ENCODE measurements at places on chromosomes 2 and 18. TPM values are rescaled to one million over a fixed set of nuclear protein-coding genes. Genes with fewer than 3 reads are reported as not detected.

Gene DSG3
- not detected for total RNA-seq

Gene FIGLA
- not detected for total RNA-seq

Gene ABCB11
- 0.06 TPM for total RNA-seq

Gene LHCGR
- total RNA-seq, result 1.7 TPM

Gene ACOXL
- not detected for total RNA-seq

Gene CHRNG
- not detected for total RNA-seq

Gene DNER
- 1.3 TPM for total RNA-seq

Gene ID2
- total RNA-seq, result 169 TPM

Gene CD28
- total RNA-seq, result 15.7 TPM

Gene CCDC68
- total RNA-seq, result 6.0 TPM

Gene CMPK2
- 8.7 TPM for total RNA-seq

Gene GCG
- not detected for total RNA-seq

Gene SP5
- total RNA-seq, result 0.26 TPM

Gene CYTIP
- 16.0 TPM for total RNA-seq

Gene GATA6
- 26.6 TPM for total RNA-seq

Gene SPC25
- 0.32 TPM for total RNA-seq

Gene RTN4
- total RNA-seq, result 681 TPM

Gene HOXD10
- 1.7 TPM for total RNA-seq

Gene LYPD6
- not detected for total RNA-seq

Gene MCFD2
- 104 TPM for total RNA-seq
